ENCODE measurements at places on chromosomes 2 and 18.

DNA sequence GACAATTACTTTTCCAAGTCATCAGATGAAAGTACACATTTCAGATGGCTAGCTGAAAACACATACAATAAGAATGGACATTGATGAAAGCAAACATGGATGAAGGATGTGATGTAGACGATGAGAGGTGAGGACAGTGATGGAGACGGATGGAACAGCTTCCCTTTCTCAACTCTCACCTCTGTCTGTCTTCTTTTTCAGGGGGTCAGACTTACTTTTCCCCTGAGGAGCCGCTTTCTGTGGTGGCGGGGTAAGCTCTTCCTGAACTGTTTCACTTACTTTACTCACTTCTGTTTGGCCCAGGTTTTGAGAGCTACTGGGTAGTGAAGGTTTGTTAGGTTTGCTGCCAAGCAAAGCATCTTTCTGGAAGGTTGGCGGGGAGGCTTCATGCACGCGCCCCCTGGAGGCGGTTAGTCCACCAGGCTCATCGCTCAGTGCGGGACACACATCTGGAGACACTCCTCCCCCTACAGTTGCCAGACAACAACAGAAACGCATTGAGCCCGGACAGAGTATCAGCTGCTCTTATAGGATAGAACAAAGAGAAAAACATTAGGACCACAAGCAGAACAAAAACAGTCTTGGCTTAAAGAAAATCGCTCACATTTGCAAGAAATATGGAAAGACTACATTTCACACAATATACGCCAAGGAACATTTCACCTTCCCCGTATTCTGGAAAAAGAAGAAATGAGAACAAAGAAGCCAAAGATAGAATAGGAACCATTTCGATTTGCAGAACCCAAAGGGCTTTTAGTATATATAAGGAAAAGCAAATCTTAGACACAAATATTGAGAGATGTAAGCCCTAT lies 90.5 kb downstream of the MYOM1 start:
- no peak for DNase-seq

- no peak for DNase-seq
These were observed 8.8 kb upstream of the WNT6 start for GRCh38 chr2:218850796-218851195.

DNA sequence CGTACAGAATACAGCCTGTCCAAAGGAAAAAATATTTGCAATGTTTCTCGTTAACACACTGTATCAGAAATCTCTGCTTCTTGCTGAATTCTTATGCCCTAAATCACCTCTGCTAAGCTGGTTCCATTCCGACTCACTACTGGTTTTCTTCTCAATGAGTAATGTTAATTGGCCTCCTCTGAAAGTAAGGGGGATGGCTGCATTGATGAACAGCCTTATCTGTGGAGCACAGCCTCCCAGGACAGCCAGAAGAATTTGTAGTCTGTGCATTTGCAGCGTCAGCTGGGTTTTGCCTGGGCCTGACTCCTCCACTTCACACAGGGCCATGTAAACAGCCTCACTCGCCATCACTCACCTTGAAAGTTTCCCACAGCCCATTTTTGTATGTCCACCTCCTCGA lies 127.7 kb downstream of the RNF152 start:
- DNase-seq, result no peak

DNA sequence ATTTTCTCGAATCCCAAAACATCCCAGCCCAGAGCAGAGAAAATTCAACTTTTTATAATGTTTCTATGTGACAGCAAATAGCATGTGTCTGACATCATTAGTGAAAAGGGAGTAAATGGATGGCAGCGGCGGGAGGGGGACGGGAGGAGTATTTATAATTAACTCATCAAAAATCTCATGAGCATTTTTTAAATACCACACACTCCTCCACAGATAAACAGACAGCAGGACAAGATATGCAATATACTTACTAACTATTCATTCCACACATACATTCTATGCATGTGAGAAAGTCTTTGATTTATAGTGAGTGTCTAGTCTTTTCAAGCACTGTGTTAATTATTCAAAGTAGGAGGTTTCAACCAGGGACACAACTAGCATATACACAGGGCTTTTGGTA lies 107.6 kb downstream of the LRP2 start:
- DNase-seq, result no peak

GRCh38 chr2:85936421-85937068 lies 47.8 kb upstream of the ST3GAL5 start:
- DNase-seq, result no peak

- no peak for DNase-seq
These were observed 79.3 kb downstream of the TXNL1 start for GRCh38 chr18:56559044-56559443.

- no peak for DNase-seq
These were observed 397.6 kb upstream of the LRATD1 start for GRCh38 chr2:14234911-14235310.

Measured in NCI-H1105 treated with DMSO at 0.1 percent for 48 hours (cell line).